Progenitor cell of endocrine pancreas (in vitro differentiated cells): ENCODE measurements at places on chromosomes 4 and X. TPM values are rescaled to one million over a fixed set of nuclear protein-coding genes. Genes with fewer than 3 reads are reported as not detected.

DNA sequence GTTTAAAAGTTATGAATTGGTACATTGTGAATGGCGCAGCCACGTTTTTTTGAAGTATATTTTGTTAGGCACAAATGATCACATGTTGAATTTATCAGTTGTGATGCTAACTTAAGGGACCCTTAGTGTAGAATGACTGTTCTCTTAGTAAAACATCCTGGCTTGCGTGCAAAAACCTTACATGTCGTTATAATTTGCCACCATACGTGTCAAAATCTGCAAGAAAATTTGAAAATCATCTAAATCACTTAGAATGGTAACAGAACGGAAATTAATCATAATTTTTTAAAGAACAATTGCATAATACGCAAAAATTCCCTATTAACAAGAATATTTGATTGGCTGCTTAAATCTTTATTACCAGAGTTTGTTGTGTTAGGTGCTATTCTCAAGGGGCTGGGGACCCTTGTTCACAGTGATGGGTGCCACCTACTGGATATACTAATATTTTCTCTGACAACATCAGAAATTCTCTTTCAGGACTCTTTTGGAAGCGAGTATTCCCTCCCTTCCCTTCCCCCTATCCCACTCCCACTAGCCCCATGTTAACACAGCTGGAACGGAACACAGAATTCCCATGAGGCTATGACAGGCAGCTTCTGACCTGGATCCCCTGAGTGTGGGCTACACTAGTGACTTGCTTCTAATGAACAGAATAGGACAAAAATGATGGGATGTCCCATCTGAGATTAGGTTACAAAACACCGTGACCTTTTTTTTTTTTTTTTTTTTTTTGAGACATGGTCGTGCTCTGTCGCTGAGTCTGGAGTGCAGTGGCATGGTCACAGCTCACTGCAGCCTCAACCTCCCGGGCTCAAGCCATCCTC, 71.8 kb downstream of the SUPT20HL2 start:
- DNase-seq: no peak
- H3K4me3 ChIP-seq: no peak overlapping the region
- no peaks in the 10 kb centered on the region for H3K27me3 ChIP-seq
- H3K4me1 ChIP-seq: peaks cover 10% of the 10 kb centered on the region
- peak overlapping the region; percentile 75 for H3K27ac ChIP-seq

- H3K4me1 ChIP-seq: peaks cover 2% of the 10 kb centered on the region
- no peak for DNase-seq
- no peak overlapping the region for H3K27ac ChIP-seq
- H3K27me3 ChIP-seq: no peaks in the 10 kb centered on the region
- H3K4me3 ChIP-seq: no peak overlapping the region
- H3K36me3 ChIP-seq: peaks cover 20% of the 10 kb centered on the region
Measured at GRCh38 chrX:14899607-14900006, 26.4 kb downstream of the MOSPD2 start.

The FAM47B gene
- not detected in 2 replicates for total RNA-seq

The PRR32 gene
- not detected in 2 replicates for total RNA-seq
